ENCODE measurements at places on chromosomes 11 and 22. TPM values are rescaled to one million over a fixed set of nuclear protein-coding genes. Genes with fewer than 3 reads are reported as not detected.

The IL17REL gene
- total RNA-seq: not detected

The GPHA2 gene
- total RNA-seq: not detected

The MN1 gene
- 0.32 TPM for total RNA-seq

The NNMT gene
- 2.4 TPM for total RNA-seq

The CST6 gene
- total RNA-seq: not detected

The TRPM5 gene
- not detected for total RNA-seq

DNA sequence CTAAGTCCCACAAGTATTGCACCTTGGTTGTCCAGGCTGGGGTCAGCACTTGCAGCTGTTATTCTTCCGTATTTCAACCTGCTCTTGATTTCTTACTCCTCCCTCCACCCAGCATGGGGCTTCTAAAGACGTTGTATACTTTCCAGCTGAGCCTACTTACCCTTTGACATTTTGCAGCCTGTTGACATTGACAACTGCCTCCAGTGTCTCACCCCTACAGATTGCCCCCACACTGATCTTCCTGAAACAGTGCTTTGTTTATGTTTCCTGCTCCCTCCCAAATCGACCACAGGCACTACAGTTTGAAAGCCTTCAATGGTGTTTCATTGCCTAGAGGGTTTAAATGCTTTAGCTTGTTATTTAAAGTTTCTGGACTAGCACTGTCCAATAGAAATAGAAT, 56.6 kb downstream of the FAM83F start:
- H3K4me1 ChIP-seq: no peaks in the 10 kb centered on the region
- H3K4me3 ChIP-seq: no peak overlapping the region
- H3K27me3 ChIP-seq: no peaks in the 10 kb centered on the region
- DNase-seq: no peak
- no peaks in the 10 kb centered on the region for H3K36me3 ChIP-seq

GRCh38 chr11:34353881-34354280, 3.9 kb downstream of the ABTB2 start:
- no peak overlapping the region for H3K27ac ChIP-seq
- H3K4me1 ChIP-seq: peaks cover 7% of the 10 kb centered on the region
- H3K36me3 ChIP-seq: no peaks in the 10 kb centered on the region

- no peaks in the 10 kb centered on the region for H3K36me3 ChIP-seq
- no peaks in the 10 kb centered on the region for H3K27me3 ChIP-seq
- H3K4me1 ChIP-seq: peaks cover 9% of the 10 kb centered on the region
- H3K27ac ChIP-seq: no peak overlapping the region
- H3K4me3 ChIP-seq: no peak overlapping the region
Measured at GRCh38 chr11:119835753-119836152, 106.8 kb upstream of the NECTIN1 start.

GRCh38 chr22:45429981-45430775, 16.7 kb downstream of the RIBC2 start:
- H3K4me3 ChIP-seq: no peak overlapping the region
- H3K27ac ChIP-seq: no peak overlapping the region
- peaks cover 1% of the 10 kb centered on the region for H3K36me3 ChIP-seq
- DNase-seq: no peak
- H3K4me1 ChIP-seq: peaks cover 3% of the 10 kb centered on the region

- no peaks in the 10 kb centered on the region for H3K4me1 ChIP-seq
- H3K27me3 ChIP-seq: no peaks in the 10 kb centered on the region
- H3K27ac ChIP-seq: no peak overlapping the region
Measured at GRCh38 chr11:57874981-57875380, 113.4 kb downstream of the CTNND1 start.

- DNase-seq: no peak
- H3K4me3 ChIP-seq: no peak overlapping the region
- no peaks in the 10 kb centered on the region for H3K4me1 ChIP-seq
- H3K27me3 ChIP-seq: no peaks in the 10 kb centered on the region
Measured at GRCh38 chr11:11735586-11735985, 106.2 kb upstream of the USP47 start.

DNA sequence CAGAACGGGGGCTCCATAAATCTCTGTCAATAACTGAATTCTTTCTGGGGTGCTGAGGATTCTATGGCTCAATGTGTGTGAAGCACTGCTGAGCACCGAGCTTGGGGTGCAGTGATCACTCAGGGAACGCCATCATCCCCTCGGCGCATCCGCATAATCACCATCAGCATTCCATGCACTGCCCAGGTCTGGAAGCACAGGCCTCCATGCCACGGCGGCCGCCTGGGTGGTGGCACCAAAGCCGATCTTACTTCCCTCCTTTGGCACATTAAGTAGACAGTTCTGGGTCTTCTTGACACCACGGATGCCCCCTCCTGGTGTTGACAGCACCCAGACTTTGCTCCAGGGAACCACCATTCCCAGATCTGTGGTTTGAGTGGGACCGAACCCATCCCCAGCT, 15.6 kb downstream of the LTO1 start:
- peak overlapping the region; percentile 46 for H3K27ac ChIP-seq
- H3K27me3 ChIP-seq: no peaks in the 10 kb centered on the region
- 0 out of 2 replicates have a peak, but pooled peaks cover 1% of the 10 kb centered on the region for H3K36me3 ChIP-seq
- H3K4me3 ChIP-seq: no peak overlapping the region
- H3K4me1 ChIP-seq: peaks cover 37% of the 10 kb centered on the region

GRCh38 chr11:72743321-72744221, 8.6 kb downstream of the ARAP1 start:
- peaks cover 29% of the 10 kb centered on the region for H3K4me1 ChIP-seq
- no peak overlapping the region for H3K4me3 ChIP-seq
- DNase-seq: peak; percentile 40
- H3K36me3 ChIP-seq: peaks cover 2% of the 10 kb centered on the region

GRCh38 chr11:450809-451451, 851 bp downstream of the PTDSS2 start:
- no peaks in the 10 kb centered on the region for H3K27me3 ChIP-seq
- H3K27ac ChIP-seq: peak overlapping the region; percentile 84
- H3K36me3 ChIP-seq: no peaks in the 10 kb centered on the region

DNA sequence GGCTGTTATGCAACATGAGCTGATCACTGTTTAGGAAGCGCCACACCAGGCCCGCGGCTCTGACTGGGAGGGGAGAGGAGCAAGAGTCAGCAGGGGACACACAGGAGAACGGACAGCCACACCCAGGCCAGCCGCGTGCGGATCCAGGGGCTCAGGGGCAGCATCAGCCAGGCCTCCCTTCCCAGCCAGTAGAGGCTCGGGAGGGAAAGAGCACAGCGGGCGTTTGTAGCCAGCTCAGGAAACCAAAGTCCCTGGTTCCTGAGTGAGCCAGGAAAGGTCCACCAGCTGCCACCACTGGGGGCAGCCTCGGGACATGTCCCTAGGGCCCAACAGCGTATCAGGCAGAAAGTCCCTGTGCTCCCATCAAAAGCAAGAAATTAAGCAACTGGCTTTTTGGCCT, 71.8 kb upstream of the PITPNB start:
- no peaks in the 10 kb centered on the region for H3K4me1 ChIP-seq
- DNase-seq: peak; percentile 44
- H3K36me3 ChIP-seq: no peaks in the 10 kb centered on the region
- no peak overlapping the region for H3K27ac ChIP-seq
- H3K4me3 ChIP-seq: no peak overlapping the region

DNA sequence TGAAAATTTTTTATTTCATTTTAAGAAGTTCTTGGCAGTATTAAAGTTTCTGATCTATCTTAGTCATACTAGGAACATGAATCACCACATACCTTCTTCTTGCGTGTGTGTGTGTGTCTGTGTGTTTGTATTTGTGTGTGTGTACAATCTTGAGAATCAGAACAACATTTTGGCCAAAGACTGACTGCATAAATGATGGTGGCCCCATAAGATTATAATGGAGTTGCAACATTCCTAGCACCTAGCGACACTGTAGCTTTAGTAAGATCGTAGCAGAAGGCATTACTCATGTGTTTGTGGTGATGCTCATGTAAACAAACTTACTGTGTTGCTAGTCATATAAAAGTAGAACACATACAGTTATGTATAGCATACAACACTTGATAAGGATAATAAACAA, 205.4 kb downstream of the FAM76B start:
- H3K27me3 ChIP-seq: no peaks in the 10 kb centered on the region
- no peak overlapping the region for H3K27ac ChIP-seq
- no peak for DNase-seq
- H3K4me3 ChIP-seq: no peak overlapping the region
- H3K4me1 ChIP-seq: no peaks in the 10 kb centered on the region
- H3K36me3 ChIP-seq: no peaks in the 10 kb centered on the region
